ENCODE measurements at places on chromosomes 16 and 17. TPM values are rescaled to one million over a fixed set of nuclear protein-coding genes. Genes with fewer than 3 reads are reported as not detected.

GRCh38 chr16:52727849-52728248, 180.9 kb upstream of the TOX3 start:
- no peak for DNase-seq

GRCh38 chr17:13087802-13088201, 70.0 kb upstream of the ELAC2 start:
- no peak for DNase-seq

DNA sequence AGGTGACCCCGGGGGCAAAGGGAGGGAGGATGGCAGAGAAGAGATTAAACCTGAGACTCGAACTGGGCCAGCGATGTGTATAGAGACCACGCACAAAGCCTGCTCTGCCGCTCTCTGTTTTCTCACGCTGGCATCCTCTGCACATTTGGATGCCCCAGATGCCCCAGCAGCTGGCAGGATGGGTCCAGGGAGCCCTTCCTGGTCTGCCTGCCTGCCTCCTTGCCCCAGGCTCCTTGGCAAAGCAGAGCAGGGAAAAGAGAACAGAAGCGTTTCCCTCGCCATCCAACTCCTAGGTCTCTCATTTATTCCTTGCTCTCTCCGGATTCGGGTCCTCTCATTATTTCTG, 5.2 kb upstream of the PIPOX start:
- DNase-seq = no peak

DNA sequence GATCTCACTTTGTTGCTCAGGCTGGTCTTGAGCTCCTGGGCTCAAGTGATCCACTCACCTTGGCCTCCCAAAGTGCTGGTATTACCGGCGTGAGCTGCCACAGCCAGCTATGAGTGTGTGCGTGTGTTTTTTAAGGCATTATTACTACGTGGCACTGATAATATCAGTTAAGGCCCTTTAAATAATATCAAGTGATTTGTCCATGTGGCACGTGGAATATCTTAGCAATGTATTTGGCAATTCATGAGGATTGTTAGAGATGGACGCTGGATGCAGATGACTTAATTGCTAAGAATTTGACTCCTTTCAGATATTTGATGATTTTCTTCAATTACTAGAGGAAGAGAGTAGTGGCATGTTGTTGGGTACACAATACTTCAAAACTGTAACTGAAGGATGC, 25.5 kb upstream of the PMP22 start:
- DNase-seq = no peak

DNA sequence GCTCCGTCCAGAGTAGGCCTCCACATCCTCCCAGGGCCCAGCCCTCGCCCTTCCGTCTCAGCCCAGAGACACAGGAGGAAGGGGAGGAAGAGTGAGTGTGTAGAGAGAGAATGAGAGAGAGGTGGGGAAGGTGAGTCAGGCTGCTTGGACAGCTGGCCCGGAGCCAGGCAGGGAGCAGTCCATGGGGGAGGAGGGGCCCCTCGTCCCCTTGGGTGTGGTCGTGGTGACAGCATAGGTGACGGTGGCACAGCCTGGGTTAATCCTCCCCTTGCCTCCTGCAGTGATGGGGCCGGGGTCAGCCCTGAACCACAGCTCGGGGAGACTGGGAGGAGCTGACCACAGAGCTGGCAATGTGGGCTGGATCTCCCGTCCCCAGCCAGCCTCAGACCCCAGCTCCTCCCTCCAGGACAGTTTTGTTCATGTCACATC, 36.5 kb downstream of the FA2H start:
- no peak for DNase-seq

CD300E gene
- 0.09 TPM for total RNA-seq

P4HB gene
- 385 TPM for total RNA-seq

VEZF1 gene
- 39.9 TPM for total RNA-seq
